ENCODE measurements at places on chromosomes 5 and 9.

DNA sequence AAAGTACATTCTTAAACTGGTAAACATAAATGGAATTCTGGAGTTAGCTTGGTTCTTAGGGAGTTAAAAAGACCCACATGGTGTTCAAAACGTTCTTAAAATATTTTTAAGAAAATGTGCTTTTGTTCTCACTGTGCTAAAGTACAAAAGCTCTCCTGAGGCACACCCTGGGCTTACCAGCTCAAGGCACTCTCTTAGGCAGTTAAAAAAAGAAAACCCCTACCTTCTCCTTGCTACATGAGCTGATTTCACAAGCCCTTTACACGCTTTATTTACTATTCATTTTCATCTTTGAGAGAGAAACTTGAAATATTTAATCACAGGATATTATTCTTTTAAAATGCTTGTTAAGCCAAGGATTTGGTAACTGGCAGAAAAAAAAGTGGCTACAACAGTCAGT lies 723.3 kb upstream of the GRAMD2B start:
- DNase-seq, result no peak

DNA sequence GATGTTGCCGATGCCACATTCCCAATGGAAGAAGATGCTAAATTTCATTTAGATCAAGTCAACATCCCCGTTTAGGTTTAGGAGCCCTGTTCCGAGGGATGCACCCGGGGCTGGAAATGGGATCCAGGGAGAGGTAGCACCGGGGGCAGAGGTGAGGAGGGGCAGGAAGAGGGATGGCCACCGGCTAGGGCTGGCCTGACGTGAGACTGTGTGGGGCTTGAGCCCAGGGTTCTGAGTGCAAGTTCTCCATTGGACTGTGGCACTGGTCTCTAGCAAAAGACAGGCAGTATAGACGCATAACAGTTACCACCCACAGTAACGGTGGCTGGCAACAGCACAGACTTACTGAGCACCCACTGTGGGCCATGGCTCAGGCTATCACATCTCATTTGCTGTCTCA lies 209.0 kb upstream of the MVB12B start:
- DNase-seq, result no peak

DNA sequence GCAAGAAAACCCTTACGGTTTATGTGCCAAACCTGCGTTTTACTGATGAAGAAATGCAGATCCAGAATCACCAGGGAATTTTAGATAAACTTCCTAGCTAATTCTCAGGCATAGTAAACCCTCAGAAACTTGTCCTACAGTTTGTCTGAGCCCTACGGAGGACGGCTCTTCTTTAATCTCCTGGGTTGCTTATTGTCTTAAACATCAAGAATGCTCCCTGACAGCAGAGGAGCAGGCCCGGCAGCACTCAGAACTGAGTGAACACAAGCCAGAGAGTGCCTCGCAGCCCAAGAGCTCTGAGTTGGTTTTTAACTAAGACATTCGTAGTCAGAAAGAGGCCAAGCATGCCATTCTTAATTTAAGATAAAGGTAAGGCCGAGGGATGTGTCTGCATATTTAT lies 114.7 kb upstream of the ERCC6L2 start:
- DNase-seq, result no peak

GRCh38 chr9:134304690-134305089 lies 21.6 kb upstream of the RXRA start:
- no peak for DNase-seq

- DNase-seq, result no peak
Measured at GRCh38 chr9:88960632-88961031, 30.6 kb upstream of the S1PR3 start.

- DNase-seq, result no peak
Measured at GRCh38 chr5:124952079-124952478, 205.6 kb upstream of the ZNF608 start.

DNA sequence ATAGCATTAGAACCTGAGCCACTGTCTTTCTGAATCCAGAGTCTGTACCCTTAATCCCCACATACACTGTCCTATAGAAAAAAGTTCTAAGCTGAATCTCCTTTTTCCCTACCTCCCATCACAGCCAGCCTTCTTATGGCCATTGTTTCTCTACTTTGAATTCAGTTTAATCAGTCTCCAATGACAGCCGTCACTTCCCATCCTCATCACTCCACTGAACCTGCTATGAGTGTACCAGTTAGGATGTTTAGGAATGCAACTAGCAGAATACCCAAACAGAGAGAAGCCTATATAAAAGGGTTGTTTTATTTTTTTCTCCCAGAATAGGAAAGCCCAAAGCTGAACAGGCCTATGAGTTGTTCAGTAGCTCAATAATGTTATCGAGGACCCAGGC lies 220.4 kb upstream of the NREP start:
- no peak for DNase-seq

DNA sequence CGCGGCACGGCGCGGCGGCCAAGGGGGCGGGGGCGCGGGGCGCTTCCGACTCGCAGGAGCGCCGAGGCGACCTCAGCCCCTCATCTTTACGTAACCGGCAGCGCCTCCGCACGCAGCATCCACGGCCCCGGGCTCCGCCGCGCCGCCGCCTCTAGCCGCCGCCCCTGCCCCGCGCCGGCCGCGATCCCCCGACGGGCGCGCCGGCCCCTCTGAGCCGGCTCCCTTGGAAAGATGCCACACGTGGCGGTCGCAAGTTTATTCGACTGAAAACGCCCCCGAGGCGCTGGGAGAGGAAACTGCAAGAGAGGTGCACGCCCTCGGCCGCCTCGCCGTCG lies 1.0 kb downstream of the KLF9 start:
- no peak for DNase-seq

GRCh38 chr5:14407051-14407450 lies 174.5 kb upstream of the OTULINL start:
- no peak for DNase-seq

DNA sequence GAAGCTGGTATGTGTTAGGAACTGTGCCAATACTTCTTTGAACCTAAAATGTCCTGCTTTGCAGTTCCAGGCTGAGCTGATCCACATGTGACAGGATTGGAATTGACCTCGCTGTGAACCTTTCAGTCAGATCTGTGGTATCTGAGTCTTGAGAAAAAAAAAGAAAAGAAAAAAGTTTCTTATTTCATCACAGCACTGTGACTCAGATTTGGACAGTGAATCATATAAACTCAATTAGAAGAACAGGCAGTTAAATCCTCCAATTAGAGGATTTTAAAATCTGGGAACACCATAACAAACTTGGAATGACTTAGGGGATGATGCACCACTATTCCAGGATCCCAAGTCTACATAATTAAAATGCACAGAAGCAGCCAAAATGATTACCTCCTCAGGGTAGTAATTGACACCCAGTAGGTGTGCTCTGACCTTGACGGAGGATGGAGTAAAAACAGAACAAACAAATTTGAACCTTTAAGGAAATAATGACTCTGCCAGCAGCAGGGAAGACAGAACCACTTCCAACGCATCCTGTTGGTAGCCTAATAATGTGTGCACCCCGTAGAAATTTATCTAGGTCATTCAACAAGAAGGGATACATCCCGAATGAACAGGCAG lies 57.8 kb upstream of the RAI14 start:
- peak; percentile 77 for DNase-seq

GRCh38 chr9:347667-348292 lies 133.1 kb downstream of the DOCK8 start:
- no peak for DNase-seq

- DNase-seq, result no peak
Measured at GRCh38 chr9:36470643-36471290, 70.7 kb upstream of the RNF38 start.

- peak; percentile 17 for DNase-seq
Measured at GRCh38 chr9:3136686-3137346, 292.9 kb upstream of the PUM3 start.

DNA sequence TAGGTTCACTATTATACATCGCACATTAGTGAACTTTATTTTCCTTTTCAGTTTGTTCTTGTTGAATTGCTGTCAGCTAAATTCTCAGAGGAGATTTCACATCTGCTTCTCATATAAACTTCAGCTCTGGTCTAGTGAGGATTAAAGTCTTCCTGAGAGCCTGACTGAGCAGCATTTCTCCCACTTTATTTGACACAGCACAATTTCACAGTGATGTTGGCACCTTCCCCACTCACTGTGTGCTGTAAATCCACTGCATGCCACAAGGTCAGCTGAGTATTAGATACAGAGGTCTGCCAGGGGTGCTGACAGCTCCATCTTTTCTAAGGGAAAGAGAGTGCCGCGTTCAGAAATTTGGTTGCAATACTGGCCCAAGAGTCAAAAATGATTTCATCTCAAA lies 567.4 kb downstream of the PRR16 start:
- no peak for DNase-seq

- no peak for DNase-seq
Measured at GRCh38 chr9:79588488-79589223, 16.9 kb downstream of the TLE4 start.

- DNase-seq, result no peak
Measured at GRCh38 chr5:137636830-137637714, 98.8 kb downstream of the KLHL3 start.

GRCh38 chr5:40682154-40683017 lies 2.7 kb downstream of the PTGER4 start:
- no peak for DNase-seq

GRCh38 chr5:112372543-112372942 lies 46.5 kb downstream of the EPB41L4A start:
- DNase-seq, result no peak

DNA sequence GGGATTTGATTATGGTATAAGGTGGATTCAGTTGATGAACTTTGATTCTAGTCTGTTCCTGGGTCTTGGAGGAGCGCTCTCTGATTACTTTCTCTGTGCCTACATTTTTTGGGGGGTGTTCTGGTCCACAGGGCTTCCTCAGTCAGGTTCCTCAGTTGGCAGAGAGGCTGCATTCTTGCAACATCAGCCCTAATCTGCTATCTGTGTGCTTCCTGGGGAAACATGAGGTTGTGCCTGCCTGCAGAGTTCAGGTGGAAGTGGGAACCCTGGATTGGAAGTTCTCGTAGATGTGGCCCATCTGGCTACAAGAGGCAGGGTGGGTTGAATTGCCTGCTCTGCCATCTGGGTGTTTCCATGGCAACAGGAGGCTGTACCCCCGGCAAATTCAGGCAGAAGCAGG lies 24.5 kb downstream of the POLK start:
- no peak for DNase-seq

DNA sequence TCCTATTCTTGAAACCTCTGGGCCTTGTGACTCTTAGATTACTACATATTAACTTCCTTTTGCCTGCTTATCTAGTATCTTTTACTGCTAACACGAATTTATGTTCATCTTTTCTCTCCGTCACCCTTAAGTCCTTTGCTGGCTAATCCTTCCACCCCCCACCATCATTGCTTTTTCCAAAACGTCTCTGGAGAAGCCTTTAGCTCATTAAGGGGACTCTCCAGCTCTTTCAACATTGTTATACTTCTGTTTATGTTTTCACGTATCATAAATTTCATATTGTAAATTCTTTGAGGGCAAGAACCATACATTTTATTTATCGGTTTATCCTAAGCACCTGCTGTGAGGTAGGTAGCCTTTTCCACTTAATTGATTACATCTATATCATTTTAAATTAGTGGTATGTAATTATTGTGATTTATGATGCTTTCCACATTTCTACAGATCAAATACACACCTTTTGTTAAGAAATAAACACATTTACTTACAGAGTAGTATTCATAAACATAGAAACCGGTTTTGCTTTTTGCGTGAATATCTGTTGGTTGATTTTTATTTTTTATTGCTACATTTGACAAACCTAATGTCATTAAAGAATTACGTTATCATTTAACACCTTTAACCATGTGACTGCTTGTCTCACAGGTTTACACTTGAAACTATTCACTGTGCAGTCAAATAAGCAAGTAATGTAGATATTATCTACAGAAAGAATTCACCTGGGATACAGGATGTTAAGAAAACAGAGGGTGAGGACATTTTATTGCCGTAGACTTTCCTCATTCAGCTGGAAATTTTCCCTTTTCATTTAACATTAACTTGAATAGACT lies 15.4 kb upstream of the SNX2 start:
- DNase-seq, result no peak

DNA sequence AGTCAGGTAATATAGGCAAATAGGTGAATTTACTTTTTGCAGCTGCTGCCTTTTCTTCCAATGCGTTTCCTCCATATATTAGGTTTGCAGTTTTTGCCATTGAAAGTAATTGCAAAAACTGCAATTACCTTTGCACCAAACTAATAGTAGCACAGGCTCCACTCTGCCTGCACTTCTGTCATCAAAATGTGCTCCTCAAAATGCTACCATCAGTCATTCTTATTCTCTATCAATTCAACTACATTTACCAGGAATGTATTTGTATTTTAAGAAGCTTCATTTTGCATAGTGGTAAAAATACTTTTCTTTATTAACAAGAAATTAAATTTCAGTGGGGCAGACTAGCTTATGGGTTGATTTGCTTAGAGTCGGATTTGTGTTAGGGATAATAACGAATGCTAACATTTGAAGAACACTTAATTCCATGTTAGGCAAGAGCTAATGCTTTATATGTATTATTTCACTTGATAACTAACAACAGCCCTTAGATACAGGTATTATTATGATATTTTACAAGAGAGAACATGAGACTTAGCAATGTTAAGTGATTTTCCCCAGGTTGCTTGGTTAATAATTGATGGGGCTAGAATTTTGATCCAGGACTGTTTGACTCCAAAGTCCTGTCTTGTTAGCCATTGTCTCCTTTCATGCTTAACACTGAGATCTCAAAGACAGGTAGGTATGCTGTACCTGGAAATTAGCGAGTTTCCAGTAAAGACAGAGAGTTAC lies 300.4 kb downstream of the MAN2A1 start:
- no peak for DNase-seq

- DNase-seq, result no peak
Measured at GRCh38 chr5:166679331-166679730, 1612.1 kb upstream of the WWC1 start.

GRCh38 chr9:91378695-91379127 lies 17.0 kb upstream of the AUH start:
- DNase-seq, result peak; percentile 33

DNA sequence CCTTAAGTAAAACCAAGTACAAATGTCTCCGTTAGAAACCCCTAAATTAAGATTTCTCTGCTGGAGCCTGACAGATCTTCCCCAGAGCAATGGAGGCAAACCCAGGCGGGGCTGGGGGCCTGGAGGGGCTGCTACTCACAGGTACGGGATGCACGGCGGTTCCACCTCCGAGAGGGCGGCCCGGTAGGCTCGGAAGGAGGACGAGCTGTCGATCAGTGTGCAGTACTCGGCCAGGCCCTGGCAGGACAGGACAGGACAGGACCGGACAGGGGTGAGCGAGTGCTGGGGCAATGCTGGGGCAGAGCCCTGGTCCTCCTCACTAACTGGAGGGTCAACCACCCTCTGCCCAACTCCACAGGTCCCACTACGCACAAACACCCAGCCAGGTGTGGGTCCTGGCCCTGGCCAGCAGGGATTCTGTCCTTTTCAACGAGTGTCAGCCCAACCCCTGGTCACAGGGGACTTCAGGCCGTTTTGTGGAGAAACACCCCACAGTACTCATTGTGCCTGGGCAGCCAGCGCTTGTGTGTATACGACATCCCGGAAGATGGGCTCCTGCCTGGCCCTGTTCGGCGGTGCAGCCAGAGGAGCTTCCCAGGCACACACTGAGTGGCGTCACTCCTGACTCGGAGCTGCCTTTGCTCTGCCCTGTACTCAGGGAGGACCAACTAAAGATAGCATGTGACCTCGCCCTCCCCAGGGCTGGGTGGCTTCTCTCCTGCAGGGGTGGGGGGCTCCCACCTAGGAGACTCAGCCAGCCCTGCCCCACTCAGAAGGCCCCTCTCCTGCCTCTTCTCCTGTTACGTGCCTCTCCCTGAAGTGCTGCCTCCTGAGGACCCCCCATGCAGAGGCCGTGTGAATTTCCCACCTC lies 37.4 kb downstream of the PRRT1B start:
- no peak for DNase-seq

All from AG04449 (cell line).